ENCODE measurements at places on chromosomes 2 and 18.

DNA sequence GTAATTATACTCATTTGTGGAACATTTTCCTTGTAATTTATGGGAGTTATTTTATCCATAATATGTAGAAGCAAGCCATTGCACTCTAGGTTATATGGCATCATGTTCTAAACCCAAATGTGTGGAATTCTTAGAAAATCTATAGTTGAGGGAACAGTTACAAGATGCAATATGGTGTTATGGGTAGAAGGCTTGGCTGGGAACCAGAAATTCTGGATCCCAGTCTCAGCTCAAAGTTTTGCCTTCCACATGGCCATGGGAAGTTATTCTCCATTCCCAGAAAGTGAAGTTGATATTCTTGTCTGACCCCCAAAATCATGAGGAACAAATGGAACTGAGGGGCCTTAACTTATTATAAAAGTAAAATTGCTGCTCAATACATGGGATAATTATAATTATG is 38.0 kb downstream of the KIF5C start:
- no peak for DNase-seq

DNA sequence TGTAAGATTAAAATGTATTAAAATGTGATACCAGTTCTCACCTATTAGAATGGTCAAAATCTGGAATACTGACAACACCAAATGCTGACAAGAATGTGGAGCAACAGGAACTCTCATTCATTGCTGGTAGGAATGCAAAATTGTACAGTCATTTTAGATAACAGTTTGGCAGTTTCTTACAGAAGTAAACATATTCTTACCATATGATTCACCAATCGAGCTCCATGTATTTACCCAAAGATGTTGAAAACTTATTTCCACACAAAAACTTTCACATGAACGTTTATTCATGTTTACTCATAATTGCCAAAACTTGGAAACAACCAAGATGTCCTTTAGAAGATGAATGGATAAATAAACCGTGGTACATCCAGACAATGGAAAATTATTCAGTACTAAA is 1193.5 kb upstream of the ACVR2A start:
- DNase-seq: no peak

DNA sequence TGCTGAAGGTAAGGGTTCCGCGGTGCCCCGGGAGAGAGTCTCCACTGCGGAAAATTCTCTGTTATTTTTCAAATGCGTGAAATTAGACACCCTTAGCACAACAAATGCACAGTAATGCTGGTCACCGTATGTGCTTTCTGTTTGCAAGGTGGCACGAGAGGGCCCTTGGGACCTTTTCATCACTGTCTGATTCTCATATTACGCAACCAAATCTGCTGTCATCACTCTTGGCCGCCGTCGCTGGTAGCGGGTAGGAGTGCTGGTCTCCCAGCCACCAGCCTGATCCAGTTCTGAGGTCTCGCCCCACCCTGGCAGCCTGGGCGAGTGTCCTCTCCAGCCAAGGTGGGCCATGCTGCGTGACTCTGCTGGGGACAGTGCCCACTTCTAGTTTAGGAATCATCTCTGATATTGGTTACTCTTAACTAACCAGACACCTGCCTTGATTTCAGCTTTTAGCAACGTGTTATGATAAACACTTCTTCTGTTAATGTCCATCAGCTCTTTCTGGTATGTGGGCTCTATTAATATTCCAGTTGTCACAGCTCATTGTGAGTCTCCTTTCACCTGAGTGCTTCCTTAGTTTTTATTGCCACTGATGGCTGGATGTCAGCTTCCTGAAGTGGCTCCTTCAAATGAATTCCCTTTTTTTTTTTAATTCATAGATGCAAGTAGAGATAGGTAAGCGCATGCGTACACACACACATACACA is 199.4 kb downstream of the GBX2 start:
- no peak for DNase-seq

- DNase-seq: no peak
These were observed 15.4 kb upstream of the DTNA start for GRCh38 chr18:34694591-34695165.

GRCh38 chr18:43965691-43966090 is 688.4 kb upstream of the SYT4 start:
- DNase-seq: no peak

DNA sequence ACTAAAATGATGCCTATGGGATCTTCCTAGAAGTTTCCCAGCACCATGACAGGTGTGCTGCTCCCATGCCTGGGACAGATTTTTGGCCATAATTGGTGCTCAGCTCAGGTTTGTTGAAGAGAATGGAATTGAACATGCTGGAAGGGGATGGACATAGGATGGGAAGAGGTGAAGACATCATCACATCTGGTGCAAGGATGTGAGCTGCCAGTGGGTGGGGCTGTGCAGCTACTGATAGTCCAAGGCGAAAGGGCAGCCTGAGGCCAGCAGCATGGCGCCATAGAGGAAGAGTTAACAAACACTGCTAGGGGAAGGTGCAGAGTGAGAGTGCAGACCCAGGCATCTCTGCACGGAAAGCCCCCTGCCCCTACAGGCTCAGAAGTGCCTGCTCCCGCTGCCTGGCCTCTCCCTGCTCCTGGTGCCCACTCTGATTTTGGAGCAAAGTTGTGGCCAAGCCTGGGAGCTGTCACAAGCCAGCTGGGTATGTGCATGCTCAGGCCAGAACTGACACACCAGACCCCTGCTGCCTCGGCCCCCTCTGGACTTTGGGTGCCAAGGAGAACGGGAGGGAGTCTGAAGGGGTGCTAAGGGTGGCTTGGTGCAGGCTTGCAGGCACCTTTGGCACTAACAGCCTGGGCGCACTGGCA is 178.6 kb downstream of the ZBTB7C start:
- no peak for DNase-seq

GRCh38 chr2:230642966-230643365 is 69.7 kb upstream of the CAB39 start:
- DNase-seq: no peak

DNA sequence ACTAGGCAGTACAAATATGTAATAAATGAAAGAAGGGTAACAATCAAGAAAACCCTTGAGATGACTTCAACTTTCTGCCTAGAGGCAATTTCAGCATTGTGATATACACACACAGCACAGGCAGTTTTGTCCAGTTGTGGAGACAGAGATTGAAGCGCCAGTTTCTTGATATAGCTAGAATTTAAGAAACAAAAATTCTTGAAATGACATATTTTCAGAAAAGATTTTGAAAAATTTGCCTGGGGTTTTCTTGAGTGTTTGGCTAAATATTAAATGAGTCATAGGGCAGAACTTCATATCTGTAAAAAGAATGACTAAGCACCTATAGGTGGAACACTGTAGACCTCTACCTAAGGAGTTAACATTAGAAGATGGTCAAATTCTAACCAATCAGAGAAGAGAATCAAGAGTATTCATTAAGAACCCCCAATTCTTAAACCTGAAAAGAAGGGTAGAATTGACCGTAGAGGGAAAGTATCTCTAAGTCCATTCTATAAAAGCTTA is 1266.8 kb upstream of the TMEFF2 start:
- no peak for DNase-seq

DNA sequence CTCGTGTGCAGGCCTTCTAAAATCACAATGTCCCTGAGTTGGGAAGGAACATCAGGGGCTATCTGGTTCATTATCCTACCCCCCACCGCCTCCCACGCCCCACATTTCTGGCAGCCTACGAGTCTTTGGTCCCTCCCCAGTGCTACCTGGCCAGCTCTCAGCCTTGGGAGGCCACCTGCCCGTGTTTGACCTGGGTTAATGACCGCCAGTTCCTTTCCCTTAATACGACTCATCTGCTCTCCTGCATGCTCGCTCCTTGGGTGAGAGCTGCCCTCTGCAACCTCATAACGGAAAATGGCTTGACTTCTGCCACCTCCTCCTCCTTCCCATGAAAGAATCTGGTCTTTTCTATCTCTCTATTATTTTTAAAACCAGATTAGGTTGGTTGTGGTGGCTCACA is 112.5 kb downstream of the NEDD4L start:
- no peak for DNase-seq

DNA sequence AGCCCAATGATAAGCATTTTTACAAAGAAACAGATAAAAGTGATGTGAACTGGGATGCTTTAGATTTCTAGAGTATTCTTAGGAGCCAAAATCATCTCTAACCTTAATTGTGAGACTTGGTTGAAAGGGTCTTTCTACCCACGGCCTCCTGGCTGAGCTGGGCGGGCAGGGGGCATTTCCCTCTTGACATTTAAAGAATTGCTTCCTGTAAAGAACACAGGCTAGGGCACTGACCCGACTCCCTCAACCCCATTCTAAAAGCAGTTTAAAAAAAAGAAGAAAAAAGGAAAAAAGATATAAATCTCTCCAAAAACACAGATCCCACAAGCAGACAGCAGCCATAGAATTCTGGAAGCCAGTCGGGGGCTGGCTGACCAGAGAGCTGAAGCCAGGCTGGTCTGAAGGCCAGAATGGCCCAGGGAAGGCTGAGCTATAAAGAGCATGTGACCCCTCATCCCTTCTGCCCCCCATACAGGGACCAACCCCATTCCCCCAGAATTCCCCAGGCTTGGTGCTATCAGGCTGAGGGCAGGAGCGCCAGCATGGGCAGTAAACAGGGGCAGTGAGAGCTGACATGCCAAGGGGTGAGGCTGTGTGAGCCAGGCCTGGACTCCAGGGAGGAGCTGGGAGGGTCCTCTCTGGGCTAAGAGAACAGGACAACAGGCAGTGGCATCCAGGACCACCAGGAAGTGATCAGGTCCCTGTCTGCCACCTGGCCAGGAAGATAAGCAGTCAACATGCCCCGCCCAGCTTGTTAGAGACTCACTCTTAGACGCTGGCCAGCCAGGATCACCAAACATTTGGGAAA is 188.5 kb downstream of the HDAC4 start:
- DNase-seq: no peak
